NCI-H524 treated with DMSO at 0.1 percent for 48 hours (cell line): ENCODE measurements at places on chromosomes 12 and 14.

DNA sequence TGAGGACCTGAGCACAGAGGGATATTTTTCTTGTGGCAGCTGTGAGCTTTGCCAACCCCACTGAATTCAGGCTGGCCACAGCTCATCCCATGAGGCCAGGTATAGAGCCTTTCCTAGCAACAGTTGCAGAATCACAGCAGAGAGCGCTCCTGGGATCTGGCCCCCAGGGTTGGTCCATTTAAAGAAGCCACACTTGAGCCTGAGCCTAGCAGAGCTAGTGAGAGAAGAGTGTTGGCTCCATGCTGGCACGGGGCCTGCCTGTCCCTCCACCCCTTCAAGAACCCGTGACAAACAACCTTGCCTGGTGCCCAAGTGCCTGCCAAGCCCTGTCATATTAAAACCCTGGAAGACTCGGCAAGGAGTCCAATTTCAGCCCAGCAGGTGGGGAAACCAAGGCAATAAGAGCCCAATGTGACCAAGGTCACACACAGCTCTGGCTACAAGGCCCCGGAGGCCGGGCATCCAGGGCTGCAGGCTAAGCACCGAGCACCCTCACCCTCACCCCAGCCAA lies 91.6 kb downstream of the LRRC74A start:
- DNase-seq: no peak

GRCh38 chr14:90421632-90422020 lies 24.8 kb downstream of the CALM1 start:
- no peak for DNase-seq

GRCh38 chr14:60789656-60790055 lies 55.1 kb downstream of the MNAT1 start:
- no peak for DNase-seq

GRCh38 chr14:99619835-99620834 lies 16.1 kb upstream of the CCDC85C start:
- peak; percentile 34 for DNase-seq

GRCh38 chr12:108162207-108162606 lies 33.1 kb downstream of the WSCD2 start:
- DNase-seq: no peak

DNA sequence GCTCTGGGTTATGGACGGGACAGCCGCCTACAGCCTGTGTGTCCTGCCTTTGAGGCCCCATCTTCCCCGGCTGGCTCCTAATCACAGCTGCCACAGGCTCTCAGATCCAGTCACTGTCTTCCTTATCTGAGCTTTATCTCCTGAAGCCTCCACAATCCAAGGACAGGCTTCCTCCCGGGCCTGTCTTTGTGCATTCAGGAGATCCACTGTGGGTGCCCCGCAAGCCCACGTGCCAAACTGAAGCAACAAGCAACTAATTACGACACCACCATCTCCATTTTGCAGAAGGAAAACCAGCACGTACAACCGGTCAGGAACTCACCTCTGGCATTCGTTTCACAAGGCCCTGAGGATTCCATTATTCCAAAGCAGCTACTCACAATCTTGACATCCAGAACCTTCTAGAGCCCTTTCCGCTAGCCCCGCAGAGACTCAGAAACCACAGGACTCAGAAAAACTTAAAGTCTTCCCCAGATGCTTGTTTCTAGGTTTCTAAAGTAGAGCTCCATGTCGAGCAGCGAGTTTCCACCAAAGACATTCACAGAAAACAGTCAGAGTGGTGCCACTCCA lies 14.0 kb downstream of the SYNE3 start:
- DNase-seq: no peak

DNA sequence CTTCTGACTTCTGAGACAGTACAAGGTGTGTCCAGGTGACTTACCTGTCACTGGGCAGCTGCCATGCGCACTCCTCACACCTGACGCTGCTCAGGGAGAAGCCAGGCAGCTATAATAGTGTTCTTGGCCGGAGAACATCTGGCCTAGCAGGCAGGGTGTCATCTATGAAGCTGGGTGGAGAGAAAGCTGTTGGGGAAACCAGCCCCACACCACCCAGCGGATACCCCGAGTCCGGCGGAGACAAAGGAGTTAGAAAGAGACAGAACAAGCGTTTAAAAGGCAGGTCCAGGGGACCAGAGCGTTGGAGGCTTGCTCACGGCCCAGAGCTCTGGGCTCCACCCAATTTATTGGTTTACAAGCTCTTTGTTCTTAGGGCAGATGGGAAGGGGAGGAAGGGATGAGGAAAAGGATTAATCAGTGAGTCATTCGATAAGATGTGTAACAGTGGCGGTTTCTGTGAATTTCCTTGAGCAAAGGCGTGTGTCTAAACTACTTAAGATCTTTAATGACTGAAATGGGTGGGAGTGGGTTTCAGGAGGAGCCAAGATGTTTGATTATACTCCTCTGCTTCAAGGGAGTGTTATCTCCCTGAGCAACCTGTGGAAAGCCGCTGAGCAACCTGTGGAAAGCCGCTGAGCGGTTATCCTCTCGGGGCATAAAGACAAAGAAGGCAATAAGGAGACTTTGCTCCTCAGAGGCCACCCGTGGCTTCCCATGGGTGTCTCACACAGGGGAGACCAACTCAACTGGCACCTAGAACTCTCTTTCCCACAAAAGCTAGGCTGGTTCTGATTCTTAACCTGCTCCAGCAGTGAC lies at the start of gene GALNT8:
TSS of gene GALNT8 (plus strand) at position 580 of the 816 bp plus-strand sequence. CDS start 278 bp downstream, outside the sequence.
- peak; percentile 17 for DNase-seq

- no peak for DNase-seq
These were observed 4.9 kb upstream of the NUDT14 start for GRCh38 chr14:105185973-105186372.

DNA sequence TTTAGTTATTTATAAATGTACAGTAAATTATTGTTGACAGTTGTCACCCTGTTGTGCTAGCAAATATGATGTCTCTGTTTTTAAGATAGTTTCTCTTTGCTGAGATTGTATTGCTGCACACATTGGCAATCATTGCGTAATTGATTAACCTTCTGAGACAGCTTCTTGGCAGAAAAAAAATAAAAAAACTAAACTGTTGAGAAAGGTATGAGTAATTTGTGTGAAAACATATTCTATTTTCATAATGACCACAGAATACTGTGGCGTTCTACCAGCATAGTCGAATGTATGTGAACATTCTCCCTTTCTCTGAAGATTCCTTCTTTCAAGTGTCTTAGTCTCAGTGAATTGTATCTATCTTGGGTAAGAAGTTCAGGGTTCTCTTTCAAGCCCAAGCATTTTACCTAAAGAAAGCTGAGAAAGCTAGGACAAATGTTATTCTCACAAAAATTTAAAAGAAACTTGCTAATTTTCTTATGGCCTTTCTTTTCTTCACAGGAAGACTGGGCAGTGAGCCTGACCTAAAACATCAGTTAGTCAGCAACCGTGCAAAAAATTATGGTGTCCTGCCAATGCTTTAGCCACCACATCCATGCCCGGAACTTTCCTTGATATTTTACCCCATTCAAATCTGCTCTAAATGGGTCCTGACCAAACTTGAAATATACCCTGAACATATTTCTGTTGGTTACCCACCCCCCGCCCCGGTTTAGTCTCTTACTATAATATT lies 69.0 kb upstream of the REP15 start:
- no peak for DNase-seq

DNA sequence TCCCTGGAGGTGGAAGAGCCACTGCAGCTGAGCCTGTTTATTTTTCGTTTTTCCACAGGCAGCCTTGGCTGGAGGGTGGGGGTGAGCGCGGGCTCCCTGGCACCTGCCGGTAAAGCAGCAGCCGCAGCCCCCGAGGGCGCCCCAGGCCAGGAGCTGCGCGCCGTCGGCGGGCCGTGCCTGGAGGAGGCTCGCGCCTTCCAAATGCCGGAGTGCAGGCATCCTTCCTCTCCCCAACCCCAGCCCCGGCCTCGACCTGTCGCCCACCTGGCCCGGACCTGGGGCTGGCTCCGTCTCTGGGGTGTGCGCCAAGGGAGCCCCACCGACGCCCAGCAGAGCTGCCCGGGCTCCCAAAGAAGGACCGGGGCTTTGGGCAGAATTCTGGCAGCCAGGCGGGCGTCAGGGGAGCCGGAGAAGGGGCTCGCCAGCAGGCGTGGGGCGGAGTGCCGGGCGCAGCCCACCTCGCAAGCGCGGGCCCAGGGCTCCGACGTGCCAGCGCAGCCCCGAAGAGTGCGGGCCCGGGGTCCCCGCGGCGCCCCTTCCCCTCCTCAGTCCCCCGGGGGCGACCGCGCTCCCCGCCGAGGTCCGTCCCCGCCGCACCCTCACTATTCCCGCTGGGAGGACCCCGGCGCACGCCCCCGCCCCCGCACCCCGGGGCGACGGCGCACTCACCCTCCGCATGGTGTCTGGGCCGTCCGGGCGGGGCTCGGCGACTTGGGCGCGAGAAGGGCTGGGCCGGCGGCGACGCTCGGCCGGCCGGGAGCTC lies 130.3 kb downstream of the NDUFA12 start:
- DNase-seq: no peak

- DNase-seq: no peak
These were observed 80.9 kb upstream of the SLC38A2 start for GRCh38 chr12:46453428-46453827.

- no peak for DNase-seq
These were observed 19.0 kb downstream of the DIP2B start for GRCh38 chr12:50523772-50524171.

- no peak for DNase-seq
These were observed 122.7 kb upstream of the LMNTD1 start for GRCh38 chr12:25675808-25676207.

GRCh38 chr14:102688290-102688689 lies 89.0 kb upstream of the TRAF3 start:
- DNase-seq: no peak

- no peak for DNase-seq
These were observed 3.7 kb upstream of the ZNF384 start for GRCh38 chr12:6692888-6693287.

DNA sequence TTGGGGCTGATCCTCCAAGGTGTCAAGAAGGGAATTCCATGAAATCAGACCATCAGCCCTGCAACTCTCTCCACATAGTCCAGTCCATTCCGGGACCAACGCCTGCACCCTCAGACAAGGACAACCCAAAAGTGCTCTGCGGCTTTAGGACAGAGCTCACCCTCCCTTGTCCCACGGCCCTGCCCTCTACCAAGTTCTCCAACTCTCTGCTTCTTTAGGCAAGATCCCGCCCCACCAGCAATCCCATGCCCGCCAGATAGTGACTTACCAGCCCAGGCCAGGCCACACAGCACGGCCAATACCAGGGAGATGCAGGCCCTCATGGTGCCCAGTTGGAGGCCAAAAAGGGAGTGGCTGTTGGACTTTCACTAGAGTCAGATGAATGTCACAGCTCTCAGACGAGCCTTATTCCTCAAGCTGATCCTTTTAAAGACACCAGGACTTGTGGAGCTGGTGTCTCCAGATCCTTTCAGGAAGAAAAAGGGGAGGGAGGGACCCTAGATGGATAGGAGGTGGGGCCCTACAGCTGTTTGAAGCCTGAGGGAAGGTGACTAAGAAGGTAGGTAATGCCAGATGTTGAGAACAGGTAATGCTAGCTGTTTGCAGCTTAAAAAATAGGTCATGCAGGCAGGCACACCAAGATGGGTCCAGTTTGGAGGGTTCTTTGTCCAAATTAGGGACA lies at the start of gene ENDOU:
TSS of gene ENDOU (minus strand) at position 400 of the 682 bp plus-strand sequence. CDS start at position 323, 77 bp downstream.
- DNase-seq: no peak

- DNase-seq: no peak
These were observed 822.3 kb downstream of the LRFN5 start for GRCh38 chr14:42428996-42429395.

DNA sequence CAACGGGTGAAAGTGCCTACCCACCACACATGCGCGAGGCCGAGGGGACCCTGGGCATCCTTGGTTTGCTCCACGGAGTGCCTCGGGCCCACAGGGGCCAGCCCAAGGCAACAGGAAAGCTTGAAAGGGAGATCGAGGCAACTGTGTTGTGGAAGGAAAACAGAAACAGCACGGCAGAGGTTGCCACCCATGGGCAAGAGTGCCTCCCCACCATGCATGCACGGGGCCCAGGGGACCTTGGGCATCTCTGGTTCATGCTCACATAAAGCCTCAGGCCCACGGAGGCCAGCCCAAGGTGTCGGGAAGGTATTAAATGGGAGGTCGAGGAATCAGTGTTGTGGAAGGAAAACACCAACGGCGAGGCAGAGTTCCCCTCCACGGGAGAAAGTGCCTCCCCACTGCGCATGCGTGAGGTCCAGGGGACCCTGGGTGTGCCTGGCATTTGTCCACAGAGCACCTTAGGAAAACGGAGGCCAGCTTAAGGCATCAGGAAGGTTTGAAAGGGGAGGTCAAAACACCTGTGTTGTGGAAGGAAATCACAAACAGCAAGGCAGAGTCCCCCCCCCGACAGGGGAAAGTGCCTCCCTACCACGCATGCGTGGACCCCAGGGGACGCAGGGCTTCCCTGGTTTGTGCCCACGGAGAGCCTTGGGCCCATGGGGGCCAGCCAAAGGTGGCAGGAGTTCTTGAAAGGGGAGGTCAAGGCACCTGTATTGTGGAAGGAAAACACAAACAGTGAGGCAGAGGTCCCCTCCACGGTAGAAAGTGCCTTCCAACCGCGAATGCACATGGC lies 367.3 kb downstream of the ALG10 start:
- no peak for DNase-seq

GRCh38 chr12:40473962-40474361 lies 218.3 kb upstream of the CNTN1 start:
- no peak for DNase-seq

DNA sequence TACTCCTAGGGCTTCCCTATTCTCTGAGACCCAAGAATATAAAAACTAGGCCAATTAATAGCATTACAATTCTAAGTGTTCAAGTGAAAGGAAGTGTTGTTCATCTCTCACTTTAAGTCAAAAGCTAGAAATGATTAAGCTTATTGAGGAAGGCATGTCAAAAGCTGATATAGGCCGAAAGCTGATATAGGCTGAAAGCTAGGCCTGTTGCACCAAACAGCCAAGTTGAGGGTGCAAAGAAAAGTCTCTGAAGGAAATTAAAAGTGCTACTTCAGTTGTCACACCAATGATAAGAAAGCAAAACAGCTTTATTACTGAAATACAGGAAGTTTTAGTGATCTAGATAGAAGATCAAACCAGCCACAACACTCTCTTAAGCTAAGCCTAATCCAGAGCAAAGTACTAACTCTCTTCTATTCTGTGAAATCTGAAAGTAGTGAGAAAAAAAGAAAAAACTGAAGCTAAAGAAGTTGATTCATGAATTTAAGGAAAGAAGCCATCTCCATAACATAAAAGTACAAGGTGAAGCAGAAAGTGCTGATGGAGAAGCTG lies 68.9 kb downstream of the SLC6A15 start:
- DNase-seq: no peak

DNA sequence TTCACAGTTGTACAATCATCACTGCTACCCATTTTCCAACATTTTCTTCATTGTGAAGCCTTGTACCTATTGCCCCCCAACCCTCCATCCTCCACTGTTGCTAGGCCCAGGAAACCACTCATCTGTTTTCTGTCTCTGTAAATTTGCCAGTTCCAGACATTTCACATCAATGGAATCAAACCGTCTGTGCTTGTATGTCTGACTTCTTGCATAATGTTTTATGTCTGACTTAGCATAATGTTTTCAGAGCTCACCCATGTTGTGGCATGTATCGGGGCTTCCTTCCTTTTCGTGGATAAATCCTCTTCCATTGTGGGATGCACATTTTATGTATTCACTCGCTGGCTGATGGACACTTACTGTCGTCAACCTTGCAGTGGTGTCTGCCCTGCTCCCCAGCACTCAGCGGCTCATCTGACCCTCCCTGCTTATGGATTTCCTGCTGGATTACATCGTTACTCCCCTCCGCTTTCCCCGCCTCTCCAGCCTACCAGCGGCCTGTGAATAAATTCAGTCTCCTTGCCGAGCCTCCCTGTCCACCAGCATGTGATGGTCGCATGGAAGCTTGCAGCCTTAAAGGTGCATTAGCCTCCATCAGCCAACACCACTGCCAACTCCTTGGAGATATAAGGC lies 727.6 kb upstream of the TMEM132C start:
- no peak for DNase-seq
